KBM-7 (cell line): ENCODE measurements at places on chromosomes 2 and 18.

- DNase-seq = no peak
Observed at GRCh38 chr2:170578606-170579005, 136.5 kb upstream of the SP5 start.

DNA sequence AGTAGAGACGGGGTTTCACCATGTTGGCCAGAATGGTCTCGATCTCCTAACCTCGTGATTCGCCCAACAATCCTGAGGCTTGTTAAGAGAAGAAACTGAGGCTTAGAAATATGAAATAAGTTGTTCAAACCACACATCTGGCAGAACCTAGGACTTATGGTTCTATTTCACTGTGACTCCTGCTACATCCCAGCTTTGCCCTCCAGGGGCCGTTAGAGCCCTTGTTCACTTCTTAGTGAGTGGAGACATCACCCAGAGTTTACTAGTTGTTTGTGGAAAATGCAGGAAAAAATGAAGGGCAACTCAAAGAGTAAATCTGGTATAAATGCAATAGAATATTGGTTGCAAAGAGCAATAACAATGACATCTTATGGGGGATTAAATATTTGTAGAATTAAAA lies 43.9 kb downstream of the MARCHF4 start:
- DNase-seq = no peak

DNA sequence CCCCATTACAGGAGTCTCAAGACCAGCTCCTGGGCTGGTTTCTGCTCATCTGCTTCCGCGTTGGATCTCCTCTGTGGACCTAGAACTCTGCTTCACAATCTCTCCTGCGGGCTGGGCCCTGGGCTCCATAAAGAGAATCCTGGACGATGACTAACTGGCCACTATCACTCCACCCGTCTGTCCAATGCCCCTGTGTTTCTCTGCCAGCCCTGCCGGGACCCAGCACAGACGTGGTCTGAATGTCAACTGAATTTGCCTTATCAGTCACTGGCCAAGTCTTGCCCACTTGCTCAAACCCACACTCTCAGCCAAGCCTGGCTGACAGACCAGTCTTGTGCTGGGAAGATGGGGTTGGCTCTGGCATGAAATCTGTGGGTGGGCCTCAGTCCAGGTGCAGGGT lies 17.4 kb downstream of the KIF3C start:
- no peak for DNase-seq

GRCh38 chr18:35267809-35268208 lies 22.2 kb downstream of the ZSCAN30 start:
- DNase-seq = no peak

DNA sequence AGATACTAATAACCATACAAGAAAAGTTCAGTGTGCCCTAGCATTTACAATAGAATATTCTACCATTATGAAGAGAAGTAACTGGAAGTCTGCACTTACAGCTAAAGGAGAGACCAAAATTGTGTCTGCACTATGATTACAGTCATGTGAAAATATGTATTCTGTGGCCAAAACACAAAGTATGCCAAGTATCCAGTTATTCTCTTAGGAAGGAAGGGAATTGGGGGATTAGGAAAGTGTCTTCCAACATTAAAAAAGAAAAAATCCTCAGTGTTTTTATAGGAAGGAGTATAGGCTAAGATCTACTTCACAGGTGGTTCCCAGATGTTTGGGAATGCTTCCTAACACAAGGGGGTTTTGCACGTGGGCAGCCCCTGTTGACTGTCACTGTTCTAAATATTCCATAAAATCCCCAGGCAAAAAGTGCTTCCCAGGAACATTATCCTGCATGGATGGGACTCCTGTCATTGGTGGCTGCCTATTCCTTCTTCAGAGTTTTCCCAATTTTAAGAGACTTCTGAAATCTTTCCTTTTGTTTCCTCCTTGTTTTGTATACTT lies 180.2 kb upstream of the KLHL29 start:
- DNase-seq = no peak

DNA sequence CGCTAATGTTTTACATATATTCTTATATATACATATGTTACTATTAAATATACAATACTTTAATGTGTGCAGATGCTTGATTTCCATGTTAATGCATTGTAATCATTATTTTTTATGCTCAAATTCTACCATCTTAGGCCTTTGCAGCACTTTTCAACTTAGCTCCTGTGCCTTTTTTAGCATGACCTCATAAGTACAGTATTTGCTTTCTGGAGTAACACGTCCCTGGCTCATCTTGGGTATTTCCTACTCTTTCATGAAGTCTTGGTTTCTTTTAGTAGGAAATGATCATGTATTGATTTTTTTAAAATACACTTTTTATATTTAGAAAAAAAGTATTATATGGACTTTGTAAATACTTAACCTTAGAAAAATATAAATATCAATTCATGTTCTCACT lies 36.5 kb downstream of the CAB39 start:
- DNase-seq = no peak

DNA sequence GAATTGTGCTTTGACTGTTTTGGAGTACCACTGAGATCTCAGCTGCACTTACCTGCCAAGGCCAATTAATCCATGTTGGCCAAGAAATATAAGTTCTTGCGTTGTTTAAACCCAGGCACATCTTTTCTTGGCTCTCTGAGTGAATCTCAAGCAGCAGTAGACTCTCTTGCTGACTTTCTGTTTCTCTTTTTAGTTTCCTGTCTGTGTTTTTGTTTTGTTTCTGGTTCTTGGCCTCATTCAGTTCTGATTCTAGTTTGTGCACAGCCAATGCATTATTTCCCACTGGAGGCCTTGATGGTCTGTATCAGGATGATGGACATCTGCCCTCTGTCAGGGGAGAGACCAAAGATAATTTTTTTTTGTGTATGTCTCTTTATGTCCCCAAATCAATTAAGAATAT lies 379.4 kb downstream of the CDH2 start:
- DNase-seq = no peak

- DNase-seq = no peak
Observed at GRCh38 chr2:101162561-101163330, 11.6 kb upstream of the TBC1D8 start.

GRCh38 chr2:45458909-45459563 lies 152.0 kb downstream of the SRBD1 start:
- DNase-seq = peak; percentile 63

- no peak for DNase-seq
Observed at GRCh38 chr2:56753182-56753581, 569.4 kb downstream of the CCDC85A start.

- DNase-seq = no peak
Observed at GRCh38 chr2:191983186-191983585, 136.3 kb upstream of the CAVIN2 start.

- no peak for DNase-seq
Observed at GRCh38 chr18:77042583-77042982, 90.0 kb downstream of the MBP start.

- no peak for DNase-seq
Observed at GRCh38 chr2:105357122-105357521, 19.8 kb downstream of the C2orf49 start.

DNA sequence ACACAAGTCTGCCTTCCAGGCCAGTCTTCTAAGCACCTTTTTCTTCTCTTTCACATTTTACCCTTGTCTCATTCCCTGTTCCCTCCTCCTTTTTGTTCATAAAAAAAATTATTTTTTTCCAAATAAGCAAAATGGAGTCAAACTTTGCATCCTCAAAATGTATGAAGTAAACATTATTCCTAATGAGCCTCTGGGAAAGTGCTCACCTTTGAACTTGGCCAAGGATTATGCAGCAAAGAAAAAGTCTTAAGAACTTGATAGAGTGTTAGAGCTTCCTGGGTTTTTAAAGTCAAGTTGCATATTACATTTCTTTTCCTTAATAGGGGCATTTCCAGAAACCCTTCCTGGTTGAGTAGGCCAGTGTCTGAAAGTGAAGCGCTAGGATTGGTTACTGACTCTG lies 31.6 kb downstream of the EPAS1 start:
- DNase-seq = no peak

GRCh38 chr2:120898961-120899750 lies 163.5 kb downstream of the GLI2 start:
- no peak for DNase-seq

GRCh38 chr2:220070349-220070748 lies 442.9 kb downstream of the SLC4A3 start:
- DNase-seq = no peak
